ENCODE measurements at places on chromosomes 3 and 15.

DNA sequence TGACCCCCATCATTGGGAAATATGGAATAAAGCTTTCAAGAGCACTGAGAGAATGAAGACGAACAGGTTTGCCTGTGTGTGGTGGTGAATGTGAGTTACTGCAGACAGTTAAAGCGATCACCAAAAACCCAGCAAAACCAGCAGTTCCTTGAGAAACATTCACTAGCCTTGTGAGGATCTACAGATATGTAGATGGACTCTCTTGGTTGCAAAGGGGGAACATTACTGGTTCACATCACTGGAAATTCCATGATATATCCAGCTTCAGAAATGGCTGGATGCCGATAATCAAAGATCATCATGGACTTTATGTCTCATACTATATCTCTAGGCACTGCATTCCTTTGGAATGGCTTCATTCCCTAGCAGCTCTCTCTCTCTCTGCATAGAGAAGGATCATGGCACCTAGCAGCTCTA is 10.2 kb upstream of the HERC1 start:
- no peak for DNase-seq

GRCh38 chr3:60055765-60056164 is 1005.9 kb upstream of the CFAP20DC start:
- DNase-seq: no peak

GRCh38 chr3:61401359-61401758 is 150.1 kb upstream of the FHIT start:
- DNase-seq: no peak

- no peak for DNase-seq
These were observed 878.8 kb upstream of the GBE1 start for GRCh38 chr3:82640254-82640653.

DNA sequence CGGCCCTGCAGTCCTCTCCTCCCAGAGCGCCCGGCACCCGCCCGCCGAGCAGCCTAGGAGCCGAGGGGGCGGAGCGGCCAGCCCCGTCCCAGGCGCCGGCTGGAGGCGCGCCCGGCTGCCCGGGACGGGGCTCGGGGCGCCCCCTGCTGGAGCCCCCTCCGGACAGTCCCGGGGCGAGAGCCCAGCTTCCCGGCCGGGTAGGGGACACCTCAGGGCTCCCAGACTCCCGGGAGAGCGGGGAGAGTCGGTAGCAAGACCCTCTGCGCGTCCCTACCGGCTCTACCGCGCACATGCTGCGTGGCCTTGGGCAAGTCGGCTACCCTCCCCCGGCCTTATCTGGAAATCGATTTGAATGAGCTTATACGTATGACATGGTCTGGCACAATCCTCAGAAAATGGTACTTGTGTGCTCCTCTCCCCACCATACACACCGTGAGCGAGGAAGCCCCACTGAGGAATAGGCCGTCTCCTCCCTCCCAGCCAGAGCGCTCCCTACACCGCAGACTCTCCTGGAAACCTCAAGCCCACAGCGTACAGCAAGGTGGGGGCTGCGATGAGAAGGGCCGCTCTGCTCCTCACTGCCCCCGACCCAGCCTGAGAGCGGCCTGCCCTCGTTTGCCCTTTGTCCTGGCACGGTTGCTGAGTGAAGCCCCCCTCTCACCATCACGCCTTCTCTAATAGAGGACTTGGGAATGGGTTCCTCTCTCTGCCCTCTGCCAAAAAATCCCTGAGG is at the start of gene DAPK2:
Gene DAPK2 (minus strand): TSS at position 65 of the 733 bp plus-strand sequence. CDS start 6,224 bp downstream, outside the sequence.
- peak; percentile 61 for DNase-seq

- DNase-seq: no peak
These were observed 524.9 kb downstream of the NTRK3 start for GRCh38 chr15:87731630-87732029.

- DNase-seq: no peak
These were observed 228.0 kb downstream of the UACA start for GRCh38 chr15:70535071-70535954.

- no peak for DNase-seq
These were observed 291.9 kb downstream of the OXSM start for GRCh38 chr3:26081806-26082205.

- no peak for DNase-seq
These were observed 58.4 kb upstream of the MINAR1 start for GRCh38 chr15:79373728-79374127.

GRCh38 chr3:152731511-152731910 is 103.4 kb upstream of the P2RY1 start:
- DNase-seq: no peak

DNA sequence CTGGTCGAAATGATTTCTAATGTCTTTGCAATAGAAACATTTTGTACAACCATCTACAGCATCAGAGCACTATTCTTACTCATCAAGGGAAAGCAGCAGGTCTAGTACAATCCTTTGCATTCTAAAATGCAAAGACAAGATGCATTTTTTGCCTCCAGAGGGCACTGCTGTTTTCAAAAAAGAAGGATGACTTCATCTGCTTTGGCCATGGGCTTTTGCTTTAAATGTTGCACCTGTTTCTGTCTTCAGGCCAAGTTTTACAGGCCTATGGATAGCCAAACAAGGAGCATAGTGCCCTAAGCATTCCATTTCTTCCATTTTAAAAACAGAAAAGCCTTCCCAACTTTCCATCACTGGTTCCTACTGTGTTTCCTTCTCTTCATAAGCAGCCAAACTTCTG is 3.4 kb downstream of the PARP9 start:
- DNase-seq: no peak

All from stimulated activated CD8-positive, alpha-beta memory T cell treated with anti-CD3 and anti-CD28 coated beads, Interleukin-15, amount 100 ng/mL, for 48 hours (primary cell).